ENCODE measurements at places on chromosomes 6 and 20.

DNA sequence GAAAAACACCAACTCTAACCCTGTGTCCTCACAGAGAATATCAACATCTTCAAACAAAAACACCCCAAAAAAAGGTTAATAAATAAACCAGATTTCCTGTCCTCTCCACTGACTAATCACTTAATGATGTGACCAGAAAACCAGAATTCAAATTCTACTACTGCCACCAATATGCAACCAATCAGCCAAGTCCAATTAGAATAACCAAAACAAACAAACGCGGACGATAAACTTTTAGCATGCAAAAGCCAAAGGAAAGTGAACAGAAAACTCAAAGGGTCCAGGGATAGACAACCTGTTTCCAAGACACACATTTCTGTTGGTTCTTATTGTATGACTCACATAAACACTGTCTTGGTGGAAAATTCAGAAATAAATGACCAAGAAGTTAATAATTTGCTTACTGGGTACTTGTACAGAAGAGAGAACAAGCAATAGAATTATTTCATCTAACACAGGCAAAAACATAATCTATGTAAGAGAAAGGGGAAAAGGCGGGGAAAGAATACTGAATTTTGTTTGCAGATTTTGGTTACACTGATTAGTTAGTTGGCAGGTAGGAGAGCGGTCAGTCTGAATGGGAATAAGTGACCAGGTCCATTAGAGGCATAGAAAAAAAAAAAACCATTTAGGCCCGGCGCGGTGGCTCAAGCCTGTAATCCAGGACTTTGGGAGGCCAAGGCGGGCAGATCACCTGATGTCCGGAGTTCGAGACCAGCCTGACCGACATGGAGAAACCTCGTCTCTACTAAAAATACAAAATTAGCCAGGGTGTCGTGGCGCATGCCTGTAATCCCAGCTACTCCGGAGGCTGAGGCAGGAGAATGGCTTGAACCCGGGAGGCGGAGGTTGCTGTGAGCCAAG lies 34.1 kb downstream of the HFE start:
- peak; percentile 12 for DNase-seq

DNA sequence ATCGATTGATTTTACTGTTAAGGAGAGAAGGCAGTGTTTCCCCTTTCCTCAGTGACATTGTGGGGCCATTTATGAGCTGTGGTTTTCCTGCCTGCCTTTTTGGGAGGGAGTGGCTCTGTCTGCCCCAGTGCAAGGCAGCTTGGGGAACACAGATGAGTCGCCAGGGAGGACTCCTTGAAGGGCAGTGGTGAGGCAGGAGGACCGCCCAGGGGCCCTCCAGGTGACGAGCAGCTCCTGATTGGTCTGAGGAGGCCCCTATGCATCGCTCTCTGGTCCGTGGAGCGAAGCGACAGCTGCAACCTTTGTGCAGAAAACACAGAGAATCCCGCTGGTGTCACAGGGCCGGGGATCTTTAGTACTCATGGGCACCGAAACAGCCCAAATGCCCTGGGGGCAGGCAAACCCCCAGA lies 100.3 kb downstream of the TMEM242 start:
- DNase-seq = no peak

DNA sequence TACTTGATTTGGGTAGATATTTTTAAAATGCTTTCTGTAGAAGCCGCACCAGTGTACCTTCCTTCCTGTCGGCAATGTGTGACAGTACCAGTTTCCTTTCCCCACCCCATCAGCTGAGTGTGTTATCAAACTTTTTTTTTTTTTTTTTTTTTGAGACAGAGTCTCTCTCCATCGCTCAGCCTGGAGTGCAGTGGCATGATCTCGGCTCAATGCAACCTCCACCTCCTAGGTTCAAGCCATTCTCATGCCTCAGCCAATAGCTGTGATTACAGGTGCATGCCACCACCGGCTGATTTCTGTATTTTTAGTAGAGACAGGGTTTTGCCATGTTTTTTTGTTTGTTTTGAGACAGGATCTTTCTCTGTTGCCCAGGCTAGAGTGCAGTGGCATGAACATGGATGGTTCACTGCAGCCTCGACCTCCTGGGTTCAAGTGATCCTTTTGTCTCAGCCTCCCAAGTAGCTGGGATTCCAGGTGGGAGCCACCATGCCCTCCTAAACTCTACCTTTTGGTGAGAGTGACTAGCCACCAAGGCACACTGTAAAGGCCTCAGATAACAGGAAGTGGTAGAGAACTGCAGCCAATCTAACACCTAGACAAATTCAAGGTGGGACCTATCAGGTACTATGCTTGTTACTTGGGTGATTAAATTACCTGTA lies 26.5 kb upstream of the ZBTB22 start:
- no peak for DNase-seq

DNA sequence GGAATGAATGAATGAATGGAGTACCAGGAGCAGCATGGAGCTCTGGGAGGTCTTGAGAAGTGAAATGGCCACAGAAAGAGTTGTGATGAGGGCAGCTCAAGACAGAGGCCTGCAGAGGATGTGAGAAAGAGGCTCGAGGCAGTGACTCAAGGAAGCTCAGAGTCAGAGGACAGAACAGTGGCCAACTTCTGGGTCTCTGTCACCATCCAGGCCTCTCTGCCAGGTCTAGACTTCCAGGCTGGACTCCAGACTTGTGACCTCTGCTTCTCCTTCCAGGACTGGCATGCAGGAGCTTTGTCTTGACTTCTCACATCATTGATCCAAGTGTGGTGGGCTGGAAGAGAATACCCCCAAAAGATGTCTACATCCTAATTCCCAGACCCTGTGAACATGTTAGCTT lies 119.8 kb downstream of the TOX2 start:
- DNase-seq = no peak

DNA sequence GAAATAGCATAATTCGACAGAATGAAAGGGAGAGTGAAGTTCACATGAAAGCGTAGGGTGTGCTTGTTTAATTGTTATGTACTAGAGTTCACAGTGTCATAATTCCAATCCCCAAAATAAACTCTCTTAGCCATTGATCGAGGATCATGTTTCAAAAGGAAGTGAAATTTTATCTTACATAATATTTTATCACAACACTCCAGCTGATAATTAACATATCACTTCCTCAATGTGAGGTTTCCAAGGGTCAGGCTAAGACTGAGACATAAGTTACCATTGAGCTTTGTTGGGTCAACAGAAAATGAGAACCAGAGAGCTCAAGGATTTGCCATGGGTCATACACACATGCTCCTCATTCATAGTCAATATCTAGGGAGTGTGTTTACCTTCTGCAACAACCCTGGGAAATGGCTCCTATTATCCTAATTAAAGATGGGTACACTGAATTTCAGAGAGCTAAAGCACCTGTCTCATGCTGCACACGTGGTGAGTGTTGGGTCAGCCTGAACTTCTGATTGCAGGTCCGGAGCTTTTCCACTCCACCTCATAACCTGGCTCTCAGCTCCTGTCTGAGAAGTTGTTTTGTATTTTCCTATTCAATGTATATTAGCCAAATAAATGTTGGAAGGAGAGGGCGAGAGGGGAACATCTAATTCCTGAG lies 3.0 kb downstream of the GSTA2 start:
- no peak for DNase-seq

DNA sequence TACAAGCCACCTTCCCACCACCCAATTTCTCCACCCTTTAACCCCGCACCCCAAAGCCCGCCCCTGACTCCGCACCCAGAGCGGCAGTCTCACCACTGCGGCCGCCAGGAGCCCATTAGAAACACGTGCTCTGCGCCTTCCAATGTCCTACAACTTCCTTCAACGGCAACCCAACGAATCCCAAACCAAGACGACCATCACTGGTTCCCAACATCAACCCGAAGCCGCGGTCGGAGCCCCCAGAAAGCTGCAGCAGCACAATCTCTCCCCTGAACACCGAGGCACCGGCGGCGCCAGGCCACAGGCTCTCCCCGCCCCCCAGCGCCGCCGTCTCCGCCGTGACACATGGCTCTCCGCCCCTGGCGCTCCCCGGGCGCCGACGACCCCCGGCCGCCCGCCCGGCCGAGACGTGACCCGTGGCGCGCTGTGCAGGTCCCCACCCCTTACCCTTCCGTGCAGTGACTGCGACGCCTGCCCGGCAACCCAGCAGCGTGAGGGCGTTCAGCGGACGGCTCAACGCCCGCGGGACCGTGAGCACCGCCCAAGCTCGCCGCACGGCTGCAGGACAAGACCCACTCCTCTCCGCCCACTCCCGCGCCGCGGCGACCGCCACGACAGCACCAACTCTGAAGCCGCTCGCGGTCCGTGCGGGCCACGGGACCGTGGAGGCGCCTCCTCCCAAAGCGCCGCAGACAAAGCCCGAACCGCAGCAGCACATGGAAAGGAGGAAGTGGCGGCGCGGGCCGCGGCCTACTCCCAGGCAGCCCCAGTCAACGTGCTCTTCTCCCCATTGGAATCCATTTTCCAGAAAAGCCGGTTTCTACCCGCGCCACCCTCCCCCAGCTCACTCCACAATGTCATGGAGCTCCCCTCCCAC lies 551 bp downstream of the SYNCRIP start:
- peak; percentile 47 for DNase-seq

- no peak for DNase-seq
Observed at GRCh38 chr20:17138237-17138636, 88.6 kb upstream of the PCSK2 start.

GRCh38 chr6:73652637-73653570 lies 888 bp downstream of the SLC17A5 start:
- peak; percentile 33 for DNase-seq

- no peak for DNase-seq
Observed at GRCh38 chr6:167660424-167660823, 166.3 kb upstream of the AFDN start.

DNA sequence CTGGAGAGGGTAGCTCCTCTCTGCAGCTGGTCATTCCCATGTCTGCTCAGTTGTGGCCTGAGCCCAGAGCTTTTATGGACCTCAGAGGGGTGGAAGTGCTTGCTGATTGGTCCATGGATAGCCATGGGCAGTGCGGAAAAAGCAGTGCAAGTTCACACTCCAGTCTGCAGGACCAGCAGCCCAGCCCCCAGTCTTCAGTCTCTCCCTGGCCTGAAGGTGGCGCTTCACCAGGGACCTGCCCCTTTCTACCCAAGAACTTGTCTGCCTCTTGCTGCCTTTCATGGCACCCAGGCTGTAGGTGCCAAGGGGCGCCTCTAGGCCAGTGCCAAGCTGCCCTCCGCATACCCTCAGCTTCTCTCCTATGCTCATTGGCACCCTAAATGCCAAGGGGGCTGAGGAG lies 91.0 kb downstream of the TBXT start:
- DNase-seq = no peak

DNA sequence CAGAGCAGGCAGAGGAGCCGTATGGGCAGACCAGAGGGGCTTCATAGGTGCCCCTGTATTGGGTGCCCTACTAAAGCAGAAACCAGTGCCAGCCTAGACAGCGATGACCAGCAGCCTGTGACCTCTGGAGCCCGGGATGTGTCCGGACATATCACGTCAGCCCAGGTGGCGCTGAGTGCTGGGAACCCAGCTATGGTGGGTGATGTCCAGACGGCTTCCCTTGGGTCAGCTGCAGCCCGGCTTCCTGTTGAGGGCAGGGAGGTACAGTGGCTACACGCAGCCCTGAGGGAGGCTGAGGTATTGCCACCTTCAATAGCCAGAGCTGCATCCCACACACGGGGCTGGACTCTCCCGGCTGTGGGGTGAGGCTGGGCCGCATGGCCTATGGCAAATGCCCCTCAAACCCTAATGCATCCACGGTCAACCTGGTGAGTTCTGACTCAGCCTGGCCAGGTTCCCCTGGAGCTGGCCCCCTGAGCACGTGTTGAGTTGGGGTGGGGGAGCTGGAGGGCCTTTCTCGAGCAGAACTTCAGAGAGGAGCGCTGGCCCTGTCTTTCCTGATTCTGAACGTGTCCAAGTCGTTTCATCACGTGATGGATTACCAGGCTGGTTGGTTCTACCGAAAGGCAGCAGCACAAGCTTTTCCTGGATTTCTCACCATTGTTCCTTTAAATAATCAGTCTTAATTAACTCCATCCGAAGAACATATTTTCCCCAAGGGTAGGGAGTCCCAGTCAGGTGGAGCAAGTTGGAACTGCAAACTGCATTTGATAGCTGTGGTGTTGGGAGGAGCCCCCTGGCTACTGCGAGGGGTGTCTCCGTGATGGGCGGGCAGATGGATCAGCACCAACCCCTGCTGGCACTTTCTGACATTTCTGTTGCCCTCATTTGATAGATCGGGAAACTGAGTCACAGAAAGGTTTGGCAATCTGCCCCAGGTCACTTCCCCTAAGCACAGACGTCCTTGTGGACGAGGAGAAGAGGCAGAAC lies 7.1 kb upstream of the MYT1 start:
- DNase-seq = no peak

DNA sequence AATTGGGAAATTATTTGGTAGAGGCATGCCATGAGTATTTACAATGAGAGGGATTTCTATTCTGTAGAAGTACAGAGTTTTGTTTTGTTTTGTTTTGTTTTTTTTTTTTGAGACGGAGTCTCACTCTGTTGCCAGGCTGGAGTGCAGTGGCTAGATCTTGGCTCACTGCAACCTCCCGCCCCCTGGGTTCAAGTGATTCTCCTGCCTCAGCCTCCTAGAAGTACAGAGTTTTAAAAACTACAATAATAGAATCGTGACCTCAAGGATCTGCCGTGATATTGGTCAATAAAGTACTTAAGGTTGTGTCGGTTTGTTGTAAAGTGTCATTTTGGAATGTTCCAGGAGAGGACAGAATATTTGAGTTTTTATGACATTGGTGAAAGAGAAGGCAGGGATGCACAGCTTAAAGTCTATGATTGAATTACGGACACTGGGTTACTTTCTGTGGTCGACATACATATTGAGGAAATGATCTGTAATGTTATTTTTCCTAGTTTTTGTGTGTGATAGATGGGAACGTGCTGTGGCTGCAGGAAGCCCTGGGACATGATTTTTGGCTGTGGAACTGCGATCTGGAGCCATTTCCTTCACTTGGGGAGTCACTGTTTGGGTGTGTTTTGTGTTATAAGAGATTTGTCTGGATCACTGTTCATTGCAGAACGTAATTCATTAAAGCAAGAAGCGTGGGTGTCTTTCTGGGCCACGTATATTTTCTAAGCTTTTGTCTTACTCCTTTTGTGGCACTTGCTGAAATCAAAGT lies 59.6 kb downstream of the TIAM2 start:
- DNase-seq = no peak

GRCh38 chr6:3798055-3798919 lies 46.8 kb upstream of the PXDC1 start:
- no peak for DNase-seq

- peak; percentile 33 for DNase-seq
Observed at GRCh38 chr6:63802606-63803206, 167.1 kb downstream of the PHF3 start.

- DNase-seq = no peak
Observed at GRCh38 chr6:150567823-150568383, 31.8 kb upstream of the PLEKHG1 start.

GRCh38 chr6:15369838-15370237 lies 124.0 kb downstream of the JARID2 start:
- no peak for DNase-seq

GRCh38 chr20:37912874-37913273 lies 9.9 kb downstream of the VSTM2L start:
- DNase-seq = no peak

- DNase-seq = no peak
Observed at GRCh38 chr20:23152308-23152892, 66.3 kb upstream of the CD93 start.

GRCh38 chr6:49205526-49205925 lies 257.5 kb downstream of the MMUT start:
- no peak for DNase-seq

Measured in amniotic epithelial cell (primary cell).